ENCODE measurements at places on chromosomes 5 and 9.
A peak's percentile ranks its signal among the peaks of the same experiment; 100 is the strongest.

GRCh38 chr9:129052592-129052991 is 16.2 kb downstream of the MIGA2 start:
- DNase-seq: no peak

DNA sequence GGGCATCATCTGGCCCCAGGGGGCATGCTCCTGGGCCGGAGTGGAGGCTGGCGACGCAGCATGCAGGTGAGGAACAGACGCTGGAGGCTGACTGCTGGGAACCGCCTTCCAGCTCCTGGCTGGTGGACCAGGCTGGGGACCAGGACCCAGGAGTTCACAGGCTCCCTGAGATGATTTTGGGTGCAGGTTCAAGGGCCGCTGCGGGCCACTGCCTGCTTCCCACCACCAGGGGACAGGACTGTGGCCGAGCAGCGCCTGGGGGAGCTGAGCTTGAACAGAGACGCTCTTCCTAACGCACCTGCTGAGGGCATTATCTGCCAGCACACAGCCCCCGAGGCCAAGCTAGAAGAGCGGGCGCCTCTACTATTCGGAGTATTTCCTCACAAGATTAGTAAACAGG is 132.1 kb upstream of the RAPGEF1 start:
- DNase-seq: no peak

DNA sequence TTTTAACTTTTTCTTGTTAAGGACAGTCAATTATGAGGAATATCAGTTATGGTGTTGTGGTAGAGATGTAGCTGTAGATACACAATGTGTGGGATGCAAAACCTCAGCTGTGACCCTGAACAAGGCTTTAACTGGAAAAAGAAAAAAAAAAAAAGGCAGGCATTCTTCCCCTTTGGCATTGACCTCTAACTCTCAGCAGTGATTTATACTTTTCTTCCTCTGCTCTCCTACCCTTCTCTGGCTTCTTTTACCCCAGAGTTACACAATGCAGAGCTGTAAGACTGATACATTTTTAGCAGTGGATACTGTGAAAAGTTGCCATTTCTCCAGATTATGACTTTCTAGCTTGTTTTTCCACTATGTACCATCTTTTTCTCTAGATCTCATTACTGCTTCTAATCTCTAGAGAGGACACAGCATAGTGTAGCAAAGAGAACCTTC is 2.0 kb downstream of the CTNNAL1 start:
- no peak for DNase-seq

DNA sequence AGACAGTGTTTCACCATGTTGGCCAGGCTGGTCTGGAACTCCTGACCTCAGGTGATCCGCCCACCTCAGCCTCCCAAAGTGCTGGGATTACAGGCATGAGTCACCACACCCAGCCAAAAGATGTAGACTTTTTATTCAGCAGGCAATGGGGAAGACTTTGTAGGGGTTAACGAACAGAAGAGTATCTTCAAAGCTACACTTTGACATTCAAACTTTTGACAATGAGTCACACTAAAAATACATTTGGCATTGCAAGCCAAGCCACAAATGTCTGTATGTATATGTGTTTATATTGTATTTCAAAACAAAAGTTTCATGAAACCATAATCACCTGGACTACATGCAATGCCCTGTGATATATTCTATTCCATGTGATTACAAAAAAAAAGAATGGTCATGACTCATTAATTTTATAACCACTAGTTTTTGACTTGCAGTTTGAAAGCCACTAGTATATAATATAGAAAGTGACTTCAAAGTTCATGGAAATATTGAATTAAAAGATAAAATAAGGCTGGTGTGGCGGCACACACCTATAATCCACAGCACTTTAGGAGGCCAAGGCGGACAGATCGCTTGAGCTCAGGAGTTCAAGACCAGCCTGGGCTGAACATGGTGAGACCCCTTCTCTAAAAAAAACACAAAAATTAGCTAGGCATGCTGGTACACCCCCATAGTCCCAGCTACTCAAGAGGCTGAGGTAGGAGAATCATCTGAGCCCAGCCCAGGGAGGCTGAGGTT is 8.3 kb downstream of the DIMT1 start:
- DNase-seq: no peak

DNA sequence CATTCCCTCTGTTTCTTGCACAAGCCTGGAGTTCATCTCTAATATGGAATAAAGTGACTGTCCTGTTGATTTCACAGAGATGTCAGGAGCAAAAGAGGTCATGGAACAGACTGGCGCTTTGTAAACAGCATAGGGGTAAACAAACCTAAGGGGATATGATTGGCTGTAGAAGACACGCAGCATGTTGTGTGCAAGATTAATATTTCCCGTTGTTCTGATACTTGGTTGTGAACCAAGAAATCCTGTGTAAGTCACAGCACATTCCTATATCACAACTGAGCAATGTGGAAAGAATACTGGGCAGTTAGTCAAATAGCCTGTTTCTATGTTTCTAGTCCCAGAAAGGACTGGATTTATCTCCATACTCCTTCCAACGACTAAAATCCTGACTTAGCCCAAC is 3.2 kb downstream of the ADAMTS12 start:
- DNase-seq: no peak

- peak; percentile 8 for DNase-seq
Measured at GRCh38 chr5:148384380-148384737, 601 bp downstream of the FBXO38 start.

DNA sequence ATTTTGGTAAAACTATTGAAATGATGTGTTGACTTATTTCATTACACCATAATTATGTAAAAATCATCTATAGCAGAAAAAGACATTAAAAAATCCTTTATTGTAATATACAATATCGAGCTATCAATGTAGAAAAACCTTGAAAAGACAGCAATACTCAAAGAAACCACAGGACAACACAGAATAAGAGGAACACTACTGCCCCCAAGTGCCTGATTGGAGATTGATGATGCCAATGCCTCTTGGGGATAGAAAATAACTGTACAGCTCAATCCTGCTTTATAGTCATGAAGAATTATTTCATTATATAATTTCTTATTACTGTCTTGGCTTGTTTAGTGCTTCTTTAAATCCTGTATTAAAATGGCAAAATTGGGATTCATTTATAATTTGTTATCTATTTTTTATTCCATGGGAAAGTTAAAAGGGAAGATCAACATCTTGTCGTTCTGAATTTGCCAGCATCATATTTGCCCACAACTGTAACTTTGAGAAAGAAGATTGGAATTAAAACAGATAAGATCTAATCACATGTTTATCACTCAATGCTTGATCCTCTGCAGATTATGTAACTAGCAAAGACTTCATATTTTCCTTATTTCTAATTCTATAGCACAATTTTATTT is 337.5 kb downstream of the CDH9 start:
- DNase-seq: no peak

- no peak for DNase-seq
Measured at GRCh38 chr5:79581535-79581934, 30.7 kb upstream of the TENT2 start.

DNA sequence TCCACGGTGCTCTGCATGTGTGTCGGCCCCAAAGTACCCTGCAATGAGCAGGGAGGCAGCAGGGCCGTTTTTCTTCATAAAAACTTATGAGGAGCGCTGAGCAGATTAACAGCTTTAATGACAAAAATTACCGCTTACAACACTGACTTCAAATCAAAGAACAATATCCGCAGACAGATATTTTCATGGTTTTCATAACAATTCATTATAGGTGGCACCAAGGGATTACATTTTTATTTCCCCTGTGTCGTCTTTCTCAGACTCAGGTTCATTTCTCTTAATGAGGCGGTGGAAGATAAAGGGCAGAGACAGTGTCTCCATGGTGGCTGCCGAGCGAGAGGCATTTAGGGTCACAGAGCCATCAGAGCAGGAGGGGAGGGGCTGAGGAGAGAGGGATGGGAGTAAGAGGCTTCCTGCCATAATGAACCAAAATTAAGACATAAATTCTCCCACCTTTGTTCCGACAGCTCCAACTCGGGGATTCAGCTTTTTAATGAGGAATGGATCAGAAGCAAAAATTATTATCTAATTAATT is 240.7 kb upstream of the CLINT1 start:
- no peak for DNase-seq

GRCh38 chr5:180173198-180173544 is 35.8 kb downstream of the RASGEF1C start:
- no peak for DNase-seq

- no peak for DNase-seq
Measured at GRCh38 chr9:72680593-72681282, 159.3 kb downstream of the TMC1 start.

GRCh38 chr9:79447308-79447605 is 124.5 kb upstream of the TLE4 start:
- no peak for DNase-seq

- no peak for DNase-seq
Measured at GRCh38 chr9:28050046-28050445, 476.8 kb upstream of the C9orf72 start.

DNA sequence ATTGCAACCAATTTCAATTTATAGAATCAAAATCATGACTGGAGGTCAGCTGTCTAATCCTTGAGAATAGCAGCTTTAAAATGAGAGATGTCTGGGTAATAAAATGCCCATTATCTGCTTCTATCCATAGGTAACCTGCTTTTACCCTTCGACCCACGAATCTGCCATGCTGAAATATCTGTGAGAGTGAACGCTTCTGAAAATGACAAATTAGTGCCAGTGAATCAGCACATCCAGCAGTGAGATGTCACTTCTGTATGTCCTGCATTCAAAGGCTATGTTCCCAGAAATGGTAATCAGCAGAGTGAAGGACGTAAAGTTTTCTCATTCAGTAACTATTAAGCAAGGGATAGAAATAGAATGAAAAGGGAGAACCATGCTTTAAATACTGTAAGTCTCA is 532.4 kb upstream of the ITGA1 start:
- no peak for DNase-seq

GRCh38 chr5:66151491-66151890 is 7.4 kb downstream of the SREK1 start:
- DNase-seq: no peak

GRCh38 chr9:33170464-33171415 is 3.6 kb upstream of the B4GALT1 start:
- peak; percentile 28 for DNase-seq

- DNase-seq: no peak
Measured at GRCh38 chr5:59786334-59786805, 107.2 kb downstream of the PDE4D start.

- no peak for DNase-seq
Measured at GRCh38 chr9:96193236-96193755, 108.7 kb downstream of the HSD17B3 start.

DNA sequence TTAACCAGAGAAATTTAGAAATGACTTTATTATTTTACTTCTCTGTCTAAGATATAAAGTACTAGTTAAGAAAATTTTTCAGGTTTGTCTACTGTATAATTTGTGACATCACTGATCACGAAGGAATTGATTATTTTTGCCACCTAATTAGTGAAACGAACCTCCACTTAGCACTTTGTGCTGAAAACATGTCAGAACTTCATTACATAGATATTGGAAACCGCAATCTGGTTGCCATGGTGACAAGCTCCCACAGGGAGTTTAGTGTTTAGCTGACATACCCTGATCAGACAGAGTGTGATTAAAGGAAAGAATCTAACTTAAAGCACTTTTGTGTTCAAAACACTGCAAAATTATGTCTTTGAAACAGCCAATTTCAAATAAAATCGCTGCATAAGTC is 668.4 kb upstream of the CCNG1 start:
- no peak for DNase-seq

DNA sequence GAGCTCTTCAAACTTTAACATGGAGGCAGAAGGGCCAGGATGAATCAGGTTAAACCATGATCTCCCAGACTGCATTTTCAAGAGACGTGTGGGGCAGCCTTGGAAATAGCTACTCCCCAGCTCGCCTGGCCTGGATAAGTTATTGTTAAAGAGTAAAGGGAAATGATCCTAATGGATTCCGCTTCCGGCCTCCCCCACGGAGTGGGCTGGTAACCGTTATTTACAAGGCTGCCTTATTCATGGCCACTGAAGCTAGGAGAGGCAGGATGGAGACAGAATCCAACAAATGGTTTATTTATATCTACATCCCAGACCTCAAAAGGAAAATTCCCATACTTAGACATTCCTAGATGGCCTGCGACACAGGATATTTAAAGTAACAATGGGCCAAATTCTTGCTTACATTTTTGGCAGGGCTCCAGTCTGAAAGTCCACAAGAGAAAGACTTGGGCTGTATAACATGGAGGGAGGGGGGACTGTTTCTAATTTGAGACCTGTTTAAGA is 27.9 kb downstream of the SPRY4 start:
- no peak for DNase-seq

- no peak for DNase-seq
Measured at GRCh38 chr9:29126783-29127182, 1553.5 kb upstream of the C9orf72 start.

GRCh38 chr9:27460226-27461023 is 63.7 kb upstream of the IFNK start:
- DNase-seq: no peak

- no peak for DNase-seq
Measured at GRCh38 chr5:67350618-67351201, 154.1 kb upstream of the CD180 start.

DNA sequence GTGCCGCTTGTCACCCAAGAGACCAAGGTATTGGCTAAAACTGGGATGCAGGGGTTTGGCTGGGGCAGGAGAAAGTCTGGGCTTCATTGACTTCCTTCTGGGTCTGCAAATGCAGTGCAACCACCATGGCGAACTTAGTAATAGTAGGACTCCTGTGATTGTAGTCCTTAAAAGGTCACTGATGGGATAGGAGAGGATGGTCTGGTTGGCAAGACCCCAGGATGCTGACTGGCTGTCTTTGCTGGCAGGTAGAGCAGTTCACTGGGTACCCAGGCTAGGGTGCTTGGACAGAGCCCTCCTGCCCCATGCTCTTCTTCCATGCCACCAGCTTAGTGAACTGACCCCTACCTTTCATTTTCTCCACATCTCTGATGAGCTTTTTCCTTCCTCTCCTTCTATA is 37.2 kb downstream of the ANGPTL2 start:
- DNase-seq: no peak

DNA sequence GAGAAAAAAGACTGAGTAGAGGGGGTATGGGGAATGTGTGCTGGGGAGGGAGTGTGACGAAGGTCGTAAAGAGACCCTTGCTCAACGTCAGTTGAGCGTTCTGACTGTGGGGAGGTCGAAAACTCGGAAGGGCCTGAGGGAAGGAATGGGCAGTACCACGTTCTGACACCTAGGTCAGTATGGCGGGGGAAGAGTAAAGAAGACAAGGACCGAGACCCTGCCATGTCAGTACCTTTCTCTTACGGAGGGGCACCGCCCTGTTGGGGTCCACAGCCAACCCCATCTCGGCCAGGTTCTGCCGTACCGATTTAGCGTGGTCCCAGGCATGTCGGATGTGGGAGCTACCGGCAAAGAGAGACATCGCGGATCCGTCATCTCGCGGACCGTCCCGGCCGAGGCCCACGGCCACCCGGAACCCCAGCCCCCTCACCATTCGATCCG is 375 bp downstream of the NOP16 start:
- no peak for DNase-seq

- DNase-seq: no peak
Measured at GRCh38 chr9:16879416-16879815, 8.9 kb upstream of the BNC2 start.
